ENCODE measurements at places on chromosomes 5 and 9.

- DNase-seq, result no peak
These were observed 164.5 kb downstream of the TMEM38B start for GRCh38 chr9:105858877-105859276.

DNA sequence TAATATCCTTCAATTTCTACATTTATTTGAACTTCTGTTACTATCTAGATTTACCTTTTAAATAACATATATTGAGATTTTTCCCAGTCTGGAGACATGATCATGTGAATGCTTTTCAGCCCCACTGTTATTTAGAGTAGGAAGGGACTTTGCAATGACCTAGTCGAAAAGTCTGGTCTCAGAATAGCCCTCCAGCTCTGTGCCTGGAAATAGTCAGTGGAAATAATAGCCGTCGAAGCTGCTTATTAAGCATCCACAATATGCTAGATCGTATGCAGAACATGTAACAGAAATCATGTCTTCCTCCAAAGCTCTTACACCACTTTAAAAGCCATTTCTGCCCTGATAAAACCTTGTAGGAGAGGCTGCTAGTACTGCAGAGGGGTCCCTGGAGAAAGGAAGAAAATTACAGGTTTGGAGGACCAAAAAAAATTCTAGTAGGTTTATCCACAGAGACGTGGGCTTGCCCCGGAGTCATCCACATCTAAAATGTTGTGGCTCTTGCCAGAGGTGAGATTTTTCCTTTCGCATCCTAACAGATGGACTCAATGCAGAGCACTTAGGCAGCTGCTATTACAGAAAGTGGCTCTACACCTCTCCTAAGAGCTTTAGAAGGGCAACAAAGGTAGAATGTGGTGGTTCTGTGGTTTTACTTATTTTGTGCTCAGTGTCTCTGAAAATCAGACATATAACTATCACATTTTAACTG, 2.5 kb upstream of the FGF1 start:
- DNase-seq, result no peak

GRCh38 chr5:62259699-62260250, 46.2 kb upstream of the KIF2A start:
- no peak for DNase-seq

DNA sequence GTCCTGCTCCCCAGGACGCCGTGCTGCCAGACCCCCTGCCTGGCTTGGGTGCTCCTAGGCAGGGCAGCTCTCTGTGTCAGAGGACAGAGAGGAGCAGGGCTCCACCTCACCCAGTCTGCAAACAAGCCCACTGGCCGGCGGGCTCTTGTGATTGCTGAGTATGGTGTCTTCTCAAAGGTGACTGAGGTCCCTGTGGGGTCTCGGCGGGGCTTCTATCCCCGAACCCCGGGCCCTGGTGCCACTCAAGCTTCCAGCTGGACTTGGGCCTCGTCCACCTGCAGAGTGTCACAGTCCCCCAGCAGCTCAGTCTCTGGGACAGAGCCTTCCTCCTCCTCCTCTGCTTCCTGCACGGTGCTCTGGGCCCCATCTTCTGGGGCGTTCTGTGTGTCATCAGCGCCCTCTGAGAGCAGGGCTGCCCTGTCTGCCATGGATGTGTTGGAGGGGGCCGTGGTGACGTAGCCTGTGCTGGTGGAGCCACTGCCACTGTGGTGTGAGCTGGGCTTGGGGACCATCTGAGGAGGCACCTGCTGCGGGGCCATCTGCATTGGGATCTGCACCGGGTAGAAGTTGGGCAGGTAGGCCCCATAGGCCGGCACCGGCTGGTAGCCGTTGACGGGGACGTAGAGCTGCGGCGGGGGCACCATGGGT, 226.5 kb downstream of the ROR2 start:
- DNase-seq, result no peak

GRCh38 chr5:165305596-165305995, 1800.2 kb downstream of the MAT2B start:
- no peak for DNase-seq

DNA sequence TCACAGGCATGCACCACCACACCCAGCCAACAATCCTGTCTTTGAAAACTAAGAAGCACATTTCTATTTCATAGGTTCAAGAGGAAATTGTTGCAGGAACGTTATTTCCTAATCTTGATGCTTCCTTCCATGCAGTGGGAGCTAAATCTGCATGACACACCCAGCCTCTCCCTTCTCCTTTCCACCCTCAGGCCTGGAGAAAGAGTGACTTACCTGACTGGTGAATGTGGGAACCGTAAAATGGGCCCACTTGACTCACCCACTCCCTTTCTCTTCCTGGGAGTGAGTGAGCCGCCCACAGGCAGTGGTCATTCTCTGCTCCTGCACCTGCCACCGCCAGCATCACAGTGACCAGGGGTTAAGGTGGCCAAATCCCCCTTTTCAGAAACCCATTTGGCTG, 78.2 kb downstream of the C9orf50 start:
- DNase-seq, result no peak

DNA sequence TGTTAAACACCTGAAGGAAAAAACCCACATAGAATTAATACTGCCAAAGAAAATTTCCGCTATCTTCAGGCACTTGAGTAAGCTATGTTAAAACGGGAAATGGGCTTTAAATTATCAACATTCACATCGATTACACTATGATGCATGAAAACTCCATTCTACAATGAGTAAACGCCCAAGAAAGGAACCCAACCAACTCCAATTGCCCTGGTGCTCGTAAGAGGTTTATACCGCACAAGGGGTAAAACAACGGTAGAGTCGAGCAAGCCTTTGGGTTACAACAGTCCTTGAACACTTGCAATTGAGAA, 1.0 kb downstream of the AGTPBP1 start:
- DNase-seq, result peak; percentile 63

DNA sequence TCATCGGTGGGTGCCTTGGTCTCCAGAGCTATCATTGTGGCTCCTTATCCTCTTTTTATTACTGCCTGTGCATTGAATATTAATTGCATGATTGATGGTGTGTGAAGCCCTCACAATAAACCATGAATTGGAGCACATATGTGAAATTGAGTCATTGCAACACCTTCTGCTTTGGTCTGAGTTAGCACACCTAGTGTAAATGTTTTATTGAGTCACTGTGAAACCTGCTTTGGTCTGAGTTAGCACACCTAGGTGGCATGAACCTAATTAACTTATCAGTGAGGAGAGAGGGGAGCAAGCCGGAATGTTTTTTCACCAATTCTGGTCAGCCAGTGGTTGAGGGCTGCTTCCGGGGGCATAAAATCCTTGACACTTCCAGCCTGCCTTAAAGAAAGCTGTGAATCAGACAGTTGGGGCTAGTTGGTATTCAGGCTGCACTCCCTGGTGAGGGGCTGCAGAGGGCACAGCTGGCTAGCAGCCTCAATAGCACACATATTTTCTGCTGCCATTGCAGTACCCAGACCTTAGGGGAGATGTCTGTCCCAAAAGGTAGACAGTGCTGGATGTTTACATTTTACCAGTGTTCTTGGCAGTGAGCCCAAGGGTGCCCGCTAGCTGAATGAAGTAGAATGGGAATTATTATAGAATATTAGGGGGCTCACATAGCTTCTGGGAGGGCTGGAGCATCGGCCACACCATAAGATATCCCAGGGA, 76.5 kb upstream of the GOLM1 start:
- no peak for DNase-seq

- DNase-seq, result peak; percentile 52
These were observed 37.8 kb downstream of the MEF2C start for GRCh38 chr5:88845081-88845697.

- no peak for DNase-seq
These were observed 180.5 kb upstream of the CLINT1 start for GRCh38 chr5:158039441-158039840.

DNA sequence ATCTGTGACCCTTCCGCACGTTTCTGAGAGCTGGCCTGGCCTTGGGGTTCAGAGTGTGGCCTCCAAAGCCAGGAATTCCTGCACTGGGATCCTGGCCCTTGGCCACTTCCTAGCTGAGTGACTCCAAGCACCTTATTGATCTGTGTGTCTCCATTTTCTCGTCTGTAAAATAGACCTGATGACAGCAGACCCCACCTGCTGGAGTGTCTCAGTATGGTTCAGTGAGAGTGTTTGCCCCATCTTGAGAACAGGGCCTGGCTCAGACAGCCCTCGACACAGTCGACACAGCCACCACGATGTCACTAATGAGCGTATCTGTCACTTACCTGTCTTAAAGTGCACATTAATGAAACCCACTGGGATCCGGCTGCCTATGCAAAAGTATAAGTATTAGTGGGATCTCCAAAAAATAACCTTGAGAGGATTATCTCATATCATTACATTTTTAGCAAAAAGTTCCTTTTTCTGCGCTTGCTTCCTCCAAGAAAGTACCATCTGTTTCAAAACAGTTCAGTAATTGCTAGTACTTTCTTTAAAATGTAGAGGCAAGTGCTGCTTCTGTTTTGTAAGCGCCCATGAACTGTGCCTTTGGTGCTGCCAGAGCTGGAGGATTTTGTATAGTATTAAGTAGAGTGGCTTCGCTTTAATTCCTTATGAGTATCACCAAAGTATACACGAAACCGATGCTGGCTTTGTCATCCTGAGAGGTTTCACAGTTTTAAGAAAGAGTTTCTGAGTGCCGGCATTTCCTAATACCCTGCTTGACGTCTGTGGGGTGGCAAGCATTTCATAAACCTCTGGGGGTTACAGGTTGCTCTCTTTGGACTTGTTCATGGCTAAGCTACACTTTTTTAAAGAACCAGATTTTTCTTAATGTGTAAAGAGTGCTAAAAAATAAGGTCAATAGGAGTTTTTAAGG, 31.7 kb downstream of the UBE2QL1 start:
- no peak for DNase-seq

- DNase-seq, result peak; percentile 56
These were observed 179.4 kb downstream of the SNX18 start for GRCh38 chr5:54696931-54697330.

GRCh38 chr9:132894346-132894745, 15.6 kb downstream of the SPACA9 start:
- peak; percentile 15 for DNase-seq

GRCh38 chr5:34040472-34040871, 2.5 kb downstream of the C1QTNF3 start:
- DNase-seq, result no peak

DNA sequence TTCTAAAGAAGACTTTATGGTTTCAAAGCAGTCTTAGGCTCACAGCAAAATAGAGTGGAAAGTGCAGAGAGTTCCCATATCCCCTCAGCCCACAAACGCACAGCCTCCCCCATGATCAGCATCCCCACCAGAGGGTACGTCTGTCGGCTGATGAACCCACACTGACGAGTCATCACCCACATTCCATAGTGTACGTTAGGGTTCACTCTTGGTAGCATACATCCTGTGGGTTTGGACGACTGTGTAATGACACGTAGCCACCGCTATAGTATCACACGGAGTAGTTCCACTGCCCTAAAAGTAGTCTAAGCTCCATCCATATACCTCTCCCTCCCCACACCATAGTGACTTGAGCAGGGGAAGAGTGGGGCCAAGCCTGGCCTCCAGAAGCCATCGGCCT, 135.7 kb upstream of the PHYKPL start:
- DNase-seq, result no peak

DNA sequence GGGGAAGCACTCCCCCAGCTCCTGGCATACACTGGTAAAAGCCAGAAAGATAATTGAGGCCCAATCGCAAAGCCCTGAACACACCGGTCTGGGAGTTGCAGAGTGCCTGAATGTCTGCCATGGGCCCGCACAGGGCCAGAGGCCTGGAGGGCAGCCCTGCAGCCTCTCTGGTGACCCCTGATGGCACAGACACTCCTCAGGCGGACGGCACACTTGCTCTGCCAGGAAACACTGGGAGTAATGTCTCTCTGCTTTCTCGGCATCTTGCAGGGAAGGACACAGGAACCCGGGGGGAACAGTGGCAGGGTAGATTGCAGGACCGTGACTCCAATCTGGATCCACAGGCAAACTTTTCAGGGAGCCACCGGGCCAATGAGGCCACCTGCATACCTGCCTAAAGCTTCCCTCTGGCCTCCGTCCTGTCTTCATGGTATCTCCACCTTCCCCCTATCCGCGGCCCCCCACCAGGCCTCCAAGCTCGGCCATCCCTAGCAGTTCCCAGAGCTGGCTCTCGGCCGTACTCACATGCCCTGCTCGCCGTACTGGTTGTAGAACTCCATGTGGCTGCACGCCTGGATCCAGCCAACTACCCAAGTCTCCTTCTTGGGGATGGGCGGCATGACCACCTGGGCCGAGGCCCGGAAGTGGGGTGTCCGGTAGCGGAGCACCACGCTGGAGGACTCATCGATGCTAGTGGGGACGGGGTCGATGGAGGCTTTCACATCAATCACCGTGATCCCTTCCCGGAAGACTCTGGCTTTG, 797 bp downstream of the FAM78A start:
- no peak for DNase-seq

DNA sequence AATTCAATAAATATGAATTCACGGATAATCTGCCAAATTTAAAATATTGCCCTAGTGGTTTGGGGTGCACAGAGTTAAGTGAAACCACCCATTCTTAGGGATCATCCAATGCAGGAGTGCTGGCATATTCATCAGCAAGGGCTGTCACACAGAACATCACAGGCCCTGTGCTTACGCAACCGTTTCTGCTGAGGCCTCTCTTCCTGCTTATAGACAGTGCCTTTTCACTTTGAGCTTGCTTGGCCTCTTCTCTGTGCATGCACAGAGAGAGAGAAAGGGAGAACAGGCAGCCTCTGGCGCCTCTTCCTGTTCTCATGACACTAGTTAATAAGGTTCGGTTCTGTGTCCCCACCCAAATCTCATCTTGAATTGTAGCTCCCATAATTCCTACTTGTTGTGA, 366.3 kb downstream of the ICE1 start:
- no peak for DNase-seq

DNA sequence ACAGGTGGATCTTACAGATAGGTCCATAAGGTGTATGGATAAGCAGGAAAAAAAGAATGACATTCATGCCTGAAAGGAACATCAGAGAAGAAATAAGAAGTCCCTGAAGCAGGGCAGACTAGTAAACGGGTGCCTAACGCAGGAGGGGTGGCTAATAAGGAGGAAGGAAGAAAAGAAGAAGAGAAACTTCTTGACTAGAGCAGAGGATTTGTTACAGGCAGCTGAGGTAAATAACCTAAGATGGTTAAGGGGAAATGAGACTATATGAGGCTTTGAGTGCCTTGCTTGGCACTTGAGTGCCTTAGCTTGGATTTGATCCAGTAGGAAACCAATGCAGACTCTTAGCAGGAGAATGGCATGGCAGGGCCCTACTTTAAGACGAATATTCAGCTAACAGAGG, 313.5 kb upstream of the PDE4D start:
- DNase-seq, result peak; percentile 74

DNA sequence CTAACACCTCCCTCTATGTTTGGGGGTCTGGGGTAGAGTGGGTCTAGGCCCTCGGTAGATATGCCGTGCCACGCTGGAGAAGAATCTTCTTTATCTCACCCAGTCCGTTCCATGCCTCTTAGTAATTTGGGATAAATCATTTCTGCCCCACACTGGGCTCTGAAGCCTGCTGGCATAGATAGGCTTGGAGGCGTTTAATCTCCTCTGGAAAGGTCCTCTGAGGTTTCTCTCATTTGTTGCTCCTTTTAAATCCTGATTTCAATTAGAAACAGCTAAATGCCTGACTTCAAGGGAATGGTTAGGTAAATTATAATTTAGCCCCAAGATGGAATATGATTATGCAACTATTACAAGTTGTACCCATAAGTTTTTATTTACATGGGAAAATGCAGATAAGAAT, 57.8 kb upstream of the AKNA start:
- no peak for DNase-seq

- DNase-seq, result peak; percentile 89
These were observed 984.5 kb upstream of the CDH18 start for GRCh38 chr5:20972419-20972925.

GRCh38 chr9:95140821-95141220, 176.7 kb downstream of the FANCC start:
- no peak for DNase-seq

- no peak for DNase-seq
These were observed 10.1 kb downstream of the PIP5K1B start for GRCh38 chr9:68715181-68715456.

Data from pons (tissue), 1 donor.